GM03348 (cell line): ENCODE measurements at places on chromosomes 12 and 14.
A peak's percentile ranks its signal among the peaks of the same experiment; 100 is the strongest.

GRCh38 chr14:76491172-76491930 is 115.4 kb downstream of the ESRRB start:
- DNase-seq: no peak

- no peak for DNase-seq
Observed at GRCh38 chr14:69317780-69318179, 57.8 kb downstream of the GALNT16 start.

DNA sequence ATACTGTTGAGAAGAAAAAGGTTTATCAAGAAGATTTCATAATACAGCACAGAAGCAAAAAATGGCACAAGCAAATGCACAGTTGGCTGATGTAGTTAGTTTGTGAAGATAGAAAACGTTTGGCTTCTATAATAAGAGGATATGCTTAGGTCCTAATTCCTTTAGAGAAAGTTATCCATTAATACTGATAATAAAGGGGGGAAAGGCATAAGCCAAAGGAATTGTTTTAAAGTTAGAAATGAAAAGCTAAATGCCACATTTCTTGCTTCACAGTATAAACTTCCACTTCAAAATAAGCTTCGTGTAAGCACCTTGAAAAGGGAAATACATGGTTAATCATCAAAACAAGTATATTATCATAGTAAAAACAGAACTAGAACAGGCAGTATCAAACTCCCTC is 12.4 kb downstream of the LMO3 start:
- DNase-seq: no peak

DNA sequence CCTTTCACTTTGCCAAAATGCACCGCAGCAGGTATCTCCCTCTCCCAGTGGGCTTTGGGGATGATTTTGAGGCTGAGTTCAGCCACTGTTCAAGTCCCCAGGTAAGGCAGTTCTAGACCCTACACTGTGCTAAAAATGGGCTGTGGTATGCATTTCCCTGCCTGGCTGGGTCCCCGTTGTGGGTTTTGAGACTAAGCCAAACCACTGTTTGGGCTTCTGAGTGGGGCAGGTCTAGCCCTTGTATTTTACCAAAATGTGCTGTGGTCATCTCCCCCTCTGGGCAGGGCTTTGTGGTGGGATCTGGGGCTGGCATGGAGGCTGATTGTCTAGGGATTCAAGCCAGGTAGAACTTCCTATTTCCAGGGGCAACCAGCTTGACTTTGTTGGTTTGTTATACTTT is 13.6 kb upstream of the OR4Q3 start:
- no peak for DNase-seq

DNA sequence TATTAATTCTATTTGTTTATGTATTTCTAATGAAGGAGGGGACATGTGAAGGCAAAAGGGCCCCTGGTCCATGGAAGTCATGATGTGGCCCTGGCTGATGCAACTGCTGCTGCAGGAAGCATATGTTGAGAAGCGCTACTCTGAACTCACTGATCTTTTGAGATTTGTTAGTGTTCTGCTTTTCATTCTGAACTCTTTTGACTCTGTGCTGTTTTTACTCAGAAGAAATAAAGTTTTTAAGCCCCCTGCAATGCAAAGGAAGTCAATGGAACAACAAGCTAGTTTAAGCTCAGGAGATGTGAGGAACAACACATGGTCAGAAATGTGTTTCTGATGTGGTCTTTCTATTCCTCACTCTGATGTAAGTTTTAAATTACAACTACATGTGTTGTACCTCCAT is 88.9 kb upstream of the BTG1 start:
- no peak for DNase-seq

- DNase-seq: no peak
Observed at GRCh38 chr12:5220835-5221234, 177.2 kb downstream of the KCNA5 start.

- no peak for DNase-seq
Observed at GRCh38 chr12:125187780-125188741, 122.8 kb downstream of the AACS start.

DNA sequence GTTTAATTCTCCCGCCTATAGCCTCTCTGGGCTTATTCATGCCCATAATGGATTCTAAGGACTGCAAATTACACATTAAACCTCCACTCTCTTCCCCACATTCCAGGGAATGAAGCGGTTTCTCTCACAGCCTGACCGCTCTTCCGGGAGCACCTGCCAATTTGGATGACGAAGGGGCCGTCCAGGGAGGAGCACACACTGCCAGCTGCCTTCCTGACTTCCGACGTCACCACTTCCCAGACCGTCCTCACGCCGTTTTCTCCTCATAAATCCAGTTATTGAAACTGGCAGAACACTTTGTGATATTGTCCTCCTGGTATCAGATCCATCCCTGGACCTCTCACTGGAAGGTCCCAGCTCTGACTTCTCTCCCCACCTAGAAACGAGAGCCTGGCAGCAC is 87.6 kb downstream of the GCH1 start:
- no peak for DNase-seq

- DNase-seq: no peak
Observed at GRCh38 chr12:15201056-15201455, 20.2 kb downstream of the RERG start.

DNA sequence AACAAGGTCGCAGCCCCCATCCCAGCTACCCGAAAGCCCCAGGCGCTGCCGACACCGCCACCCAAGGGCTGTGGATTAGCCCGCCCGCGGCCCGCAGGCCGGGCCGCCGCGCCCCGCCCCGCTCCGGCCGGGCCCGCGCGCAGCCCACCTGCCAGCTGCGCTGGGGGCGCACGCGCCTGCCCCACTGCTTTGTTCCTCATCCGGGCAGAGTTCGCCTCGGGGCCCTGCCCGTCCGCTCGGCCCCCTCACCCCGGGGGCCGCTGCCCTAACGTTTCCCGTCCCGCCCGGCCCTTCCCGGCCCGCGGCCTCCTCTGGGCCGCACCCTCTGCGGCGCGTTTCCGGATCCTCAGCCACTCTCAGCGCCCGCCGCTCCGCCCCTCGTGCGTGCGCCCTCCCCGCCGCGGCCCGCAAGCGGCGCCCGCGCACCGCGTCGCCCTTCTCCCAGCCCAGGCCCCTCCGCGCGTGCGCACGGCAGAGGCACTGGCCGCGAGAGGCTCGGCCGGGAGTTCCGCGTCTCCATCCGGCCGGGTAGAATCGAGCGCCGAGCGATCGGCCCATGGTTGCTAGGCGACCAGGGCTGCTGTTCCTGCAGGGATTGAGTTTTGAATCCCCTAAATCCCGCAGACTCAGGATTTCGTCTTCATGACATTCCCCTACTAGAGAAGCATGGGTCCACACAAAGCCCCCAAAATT is at the start of gene PRDM4:
PRDM4 (minus strand) TSS at position 329 of the 693 bp plus-strand sequence. CDS start 622 bp downstream, outside the sequence.
- peak; percentile 100 for DNase-seq

DNA sequence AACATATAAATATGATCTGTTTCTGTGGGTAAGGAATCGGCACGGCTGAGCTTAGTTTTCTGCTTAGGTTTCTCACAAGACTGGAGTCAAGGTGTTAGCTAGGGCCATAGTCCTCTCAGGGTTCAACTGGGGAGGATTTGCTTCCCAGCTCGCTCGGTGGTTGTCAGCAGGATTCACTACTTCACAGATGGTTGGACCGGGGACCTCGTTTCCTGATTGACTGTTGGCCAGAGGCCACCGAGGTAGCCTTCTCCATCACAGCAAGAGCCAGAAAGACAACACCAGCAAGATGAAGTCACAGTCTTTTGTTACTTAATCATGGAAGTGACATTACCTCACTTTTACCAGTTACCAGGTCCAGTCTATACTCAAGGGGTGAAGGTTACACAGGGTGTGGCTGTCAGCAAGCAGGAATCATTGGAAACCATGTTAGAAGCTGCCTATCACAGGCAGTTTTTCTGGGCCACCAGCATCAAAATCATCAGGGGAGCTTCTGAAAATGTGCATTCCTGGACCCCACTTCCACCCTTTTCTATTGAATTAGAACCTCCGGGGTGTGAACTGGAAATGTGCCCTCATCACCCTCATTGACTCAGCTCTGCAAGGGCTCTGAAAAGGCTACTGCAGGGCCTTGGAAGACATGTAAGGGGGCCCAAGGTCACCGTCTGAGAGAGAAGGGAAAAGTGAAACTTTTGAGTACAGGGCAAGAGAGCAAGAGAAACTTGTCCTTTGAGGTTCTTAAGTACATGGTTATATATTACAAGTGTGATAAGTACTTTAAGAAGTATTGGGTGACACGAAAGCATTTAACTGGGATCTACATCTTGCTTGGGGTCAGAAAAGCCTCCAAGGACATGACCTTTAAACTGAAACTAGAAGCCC is 10.9 kb downstream of the COPS7A start:
- no peak for DNase-seq

DNA sequence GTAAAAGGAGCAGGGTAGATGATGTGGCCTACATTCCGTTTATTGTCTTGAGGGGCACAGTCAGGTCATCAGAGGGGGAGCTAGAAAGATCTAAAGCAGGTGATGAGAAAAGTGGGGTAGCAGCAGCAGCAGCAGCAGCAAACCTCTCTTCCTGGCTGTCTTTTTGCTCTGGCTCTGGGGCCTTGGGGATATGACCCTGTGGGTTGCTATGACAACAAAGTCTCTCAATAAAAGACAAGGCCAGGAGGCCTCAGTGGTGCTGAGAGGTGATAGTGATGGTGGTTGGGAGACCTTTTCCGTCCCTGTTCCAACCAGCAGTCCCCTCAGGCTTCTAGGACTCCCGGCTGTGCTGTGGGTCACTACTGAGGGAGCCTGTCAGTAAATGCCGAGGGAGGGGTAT is 138.6 kb downstream of the SLC8A3 start:
- DNase-seq: no peak

DNA sequence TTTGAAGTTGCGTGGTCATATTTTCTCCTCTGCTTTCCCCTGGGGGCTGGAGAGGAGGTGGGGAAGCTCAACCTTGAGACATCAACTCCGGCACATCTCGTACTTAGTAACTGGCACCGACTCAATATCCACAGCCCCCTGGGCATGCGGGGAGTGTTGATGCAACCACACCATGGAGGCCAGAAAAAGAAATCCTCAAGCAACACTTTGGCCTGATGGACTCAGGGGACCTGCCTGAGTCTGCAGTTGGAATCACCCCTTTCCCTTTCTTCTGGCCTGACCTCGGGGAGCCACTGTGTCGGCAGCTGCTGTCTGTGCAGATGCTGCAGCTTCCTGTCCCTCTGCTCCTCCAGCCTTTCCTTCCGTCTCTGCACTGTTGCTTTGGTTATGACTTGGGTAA is 11.4 kb upstream of the AACS start:
- no peak for DNase-seq

DNA sequence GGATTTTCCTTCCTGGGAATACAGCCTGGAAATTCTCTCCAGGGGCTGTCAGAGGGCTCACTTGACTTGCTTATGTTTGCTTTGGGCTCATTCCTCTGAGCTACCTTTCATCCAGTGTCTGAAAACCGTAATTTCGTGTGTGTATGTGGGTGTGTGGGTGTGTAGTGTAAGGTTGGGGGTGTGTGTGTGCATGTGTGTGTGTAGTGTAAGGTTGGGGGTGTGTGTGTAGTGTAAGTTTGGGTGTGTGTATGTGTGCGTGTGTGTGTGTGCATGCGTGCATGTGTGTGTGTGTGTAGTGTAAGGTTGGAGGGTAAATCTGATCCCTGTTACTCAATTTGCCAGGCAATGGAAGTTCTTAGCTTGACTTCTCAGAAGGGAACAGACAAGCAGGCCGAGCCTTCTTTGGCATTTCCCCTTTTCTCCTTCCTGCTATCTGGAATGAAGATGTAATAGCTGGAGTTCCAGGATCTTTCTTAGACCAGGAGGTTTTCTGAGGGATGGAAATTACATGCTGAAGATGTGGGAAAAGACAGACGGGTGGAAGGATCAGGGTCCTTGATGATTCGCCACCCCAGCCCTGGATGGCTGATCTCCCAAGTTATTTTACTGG is 15.5 kb upstream of the BEGAIN start:
- DNase-seq: no peak

- no peak for DNase-seq
Observed at GRCh38 chr14:100780246-100780645, 45.7 kb upstream of the MEG3 start.

DNA sequence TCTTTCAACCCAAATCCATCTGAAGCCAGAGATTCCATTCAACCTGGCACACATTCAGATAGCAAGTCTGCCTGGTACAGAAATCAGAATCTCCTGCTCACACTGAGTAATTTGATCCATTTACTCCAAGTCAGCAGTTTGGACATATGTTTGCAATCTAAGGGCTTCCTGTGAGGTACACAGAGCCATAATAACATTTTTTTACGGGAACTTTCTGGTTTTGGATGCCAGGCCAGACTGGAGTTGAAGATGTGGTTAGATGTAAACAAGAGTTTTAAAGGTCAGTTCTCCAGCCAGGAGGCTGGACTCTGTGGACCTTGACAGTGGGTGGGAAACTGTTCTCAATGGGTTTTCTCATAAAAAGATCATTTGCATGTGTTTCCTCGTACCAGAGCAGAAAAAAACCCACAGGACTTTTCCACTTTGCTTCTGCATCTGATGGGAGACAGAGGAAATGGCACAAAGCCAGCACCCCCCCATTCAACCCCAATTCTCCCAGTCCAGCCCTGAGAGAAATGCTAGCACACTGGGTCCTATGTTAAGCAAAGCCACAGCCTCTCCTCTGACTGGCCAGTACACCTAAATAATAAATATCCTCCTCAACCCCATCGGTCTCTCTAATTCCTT is 17.7 kb upstream of the TSPAN11 start:
- peak; percentile 67 for DNase-seq

- DNase-seq: no peak
Observed at GRCh38 chr14:100684154-100684553, 42.5 kb upstream of the DLK1 start.

- DNase-seq: no peak
Observed at GRCh38 chr12:5964913-5965900, 20.1 kb upstream of the ANO2 start.

GRCh38 chr12:27002141-27002540 is 12.0 kb downstream of the TM7SF3 start:
- no peak for DNase-seq

GRCh38 chr12:3931206-3931605 is 58.0 kb upstream of the PARP11 start:
- no peak for DNase-seq

DNA sequence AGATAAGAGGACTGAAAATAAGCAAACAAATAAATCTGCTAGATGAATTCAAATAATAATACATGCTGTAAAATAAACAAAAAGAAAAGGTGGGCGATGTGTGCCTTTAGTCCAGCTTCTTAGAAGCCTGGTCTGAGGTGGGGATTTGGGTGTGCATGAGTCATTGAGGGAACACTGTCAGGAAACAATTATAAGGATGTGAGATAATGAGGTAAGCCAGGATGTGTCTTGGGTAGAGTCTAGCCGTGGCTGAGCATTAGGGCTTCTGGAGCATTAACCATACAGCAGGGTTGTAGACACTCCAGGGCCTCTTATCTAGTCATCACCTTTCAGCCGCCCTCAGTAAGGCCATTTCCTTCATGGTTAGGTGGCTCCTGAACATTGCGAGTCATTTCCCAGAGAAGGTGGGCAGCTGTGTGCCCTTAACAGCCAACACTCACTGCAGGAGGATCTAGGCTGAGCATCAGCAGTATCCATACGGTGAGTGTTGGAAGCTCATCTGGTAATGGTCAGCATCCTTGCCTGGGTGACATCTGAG is 405.6 kb downstream of the GLT1D1 start:
- no peak for DNase-seq

- no peak for DNase-seq
Observed at GRCh38 chr12:52612431-52613383, 5.7 kb downstream of the KRT73 start.
